Activated CD4-positive, alpha-beta memory T cell treated with anti-CD3 and anti-CD28 coated beads for 36 hours (primary cell): ENCODE measurements at places on chromosomes 11 and 22. TPM values are rescaled to one million over a fixed set of nuclear protein-coding genes. Genes with fewer than 3 reads are reported as not detected.

ANKK1 gene
- total RNA-seq: 0.07 TPM

DNA sequence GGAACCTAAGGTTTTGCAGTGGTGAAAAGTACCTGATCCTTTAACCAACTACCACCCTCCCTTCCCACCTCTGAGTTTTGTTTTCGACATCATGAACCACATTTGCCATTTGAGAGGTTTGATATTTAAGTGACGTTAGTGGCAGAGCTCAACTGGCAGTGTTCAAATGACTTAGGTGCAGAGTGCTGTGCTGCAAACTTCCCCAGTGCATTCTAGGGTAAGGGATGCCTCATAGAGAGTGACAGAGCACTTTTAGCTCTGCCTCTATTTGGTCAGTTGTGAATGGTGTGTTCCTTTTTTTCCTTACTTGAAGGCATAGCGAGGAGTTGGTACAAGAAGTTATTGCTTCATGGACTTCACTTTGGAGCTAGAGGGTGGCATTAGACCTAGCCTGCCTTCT, 9.4 kb downstream of the BMAL1 start:
- peak; percentile 71 for DNase-seq

GRCh38 chr22:22130953-22131608, 113.5 kb upstream of the VPREB1 start:
- no peak for DNase-seq

DNA sequence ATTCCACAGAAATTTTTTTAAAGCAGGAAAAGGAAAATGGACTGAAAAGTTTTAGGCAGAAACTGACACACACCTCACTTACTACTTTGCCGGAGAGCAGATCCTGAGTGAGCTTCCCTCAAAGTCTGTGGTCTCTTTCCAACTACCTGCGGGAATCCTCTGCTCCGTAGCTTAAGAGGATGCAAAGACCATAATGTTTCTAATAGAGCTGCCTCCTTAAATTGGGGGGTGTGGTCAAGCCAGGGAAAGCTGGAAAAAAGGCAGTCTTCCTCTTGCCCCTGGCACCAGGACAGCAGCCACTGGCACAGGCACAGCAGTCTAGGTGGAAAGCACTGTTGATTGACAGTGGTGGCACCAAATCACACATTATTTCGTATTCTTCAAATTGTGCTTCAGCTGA, at the start of gene ETS1:
Gene ETS1 (minus strand): TSS at position 144 of the 400 bp plus-strand sequence. CDS start 14,428 bp downstream, outside the sequence.
- no peak for DNase-seq

OR4D5 gene
- total RNA-seq: not detected
